Non-pigmented ciliary epithelial cell (primary cell): ENCODE measurements at places on chromosomes 6 and 20.

DNA sequence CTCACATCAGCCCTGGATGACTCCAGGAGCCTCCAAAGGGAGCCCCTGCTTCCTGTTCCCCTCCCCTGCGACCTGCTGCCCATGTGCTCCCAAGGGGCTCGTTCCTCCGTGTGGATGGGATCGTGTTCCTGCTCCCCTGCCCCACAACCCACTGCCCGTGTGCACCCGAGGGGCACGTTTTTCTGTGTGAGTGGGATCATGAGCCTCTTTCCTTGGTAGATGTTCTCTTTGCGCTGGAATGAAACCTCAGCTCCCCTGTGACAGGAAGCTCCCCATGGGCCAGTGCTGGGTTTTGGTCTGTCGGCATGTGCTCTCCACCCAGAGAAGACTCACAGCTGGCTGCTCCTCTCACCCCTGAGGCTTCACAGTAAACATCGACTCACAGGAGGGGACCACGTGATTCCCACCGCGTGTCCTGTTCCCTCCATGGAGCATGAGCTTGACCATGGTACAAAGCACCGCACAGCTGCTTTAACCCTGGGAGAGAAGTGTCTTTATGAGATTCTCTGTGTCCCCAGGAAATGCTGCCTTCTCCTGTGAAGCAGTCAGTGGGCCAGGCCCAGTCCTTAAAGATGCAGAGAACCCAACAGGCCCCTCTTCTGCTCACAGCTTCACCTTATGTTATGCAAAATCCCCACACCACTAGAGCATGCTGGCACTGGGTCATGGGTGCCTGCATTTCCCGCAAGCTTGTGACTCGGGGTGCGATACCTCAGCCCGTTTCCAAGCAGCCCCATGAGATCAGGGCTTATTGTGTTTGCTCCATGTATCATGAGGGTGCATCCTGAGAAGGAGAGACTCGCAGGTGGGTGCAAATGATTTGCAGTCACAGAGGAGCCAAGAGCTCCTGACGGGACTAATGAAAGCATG, 215.1 kb downstream of the ERMARD start:
- no peak for DNase-seq

- no peak for DNase-seq
These were observed 26.5 kb upstream of the ABT1 start for GRCh38 chr6:26570027-26570809.

GRCh38 chr6:116973976-116974375, 96.9 kb downstream of the RFX6 start:
- DNase-seq, result no peak

DNA sequence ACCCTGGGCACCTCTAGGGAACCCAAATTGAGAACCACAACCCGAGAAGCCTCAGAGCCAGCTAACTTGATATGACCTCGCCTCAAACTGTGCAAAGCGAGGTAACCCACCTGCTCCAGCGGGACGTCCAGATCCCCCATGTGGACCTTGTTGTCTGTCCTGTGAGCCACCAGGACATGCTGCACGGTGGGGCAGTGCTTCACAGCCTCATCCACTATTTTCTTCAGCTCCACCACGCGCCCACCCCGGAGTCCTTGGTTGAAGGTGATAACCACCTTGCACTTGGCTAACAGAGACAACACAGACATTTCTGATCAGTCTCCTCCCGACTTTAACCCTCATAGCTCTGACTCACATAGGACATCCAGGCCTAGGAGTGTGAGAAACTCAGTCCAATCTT, 30.8 kb upstream of the APMAP start:
- DNase-seq, result no peak

- no peak for DNase-seq
These were observed 6.7 kb downstream of the GNMT start for GRCh38 chr6:42967228-42967627.

- no peak for DNase-seq
These were observed 149.8 kb downstream of the TTLL2 start for GRCh38 chr6:167474725-167475124.

GRCh38 chr6:140193269-140193668, 818.8 kb upstream of the CITED2 start:
- DNase-seq, result no peak

DNA sequence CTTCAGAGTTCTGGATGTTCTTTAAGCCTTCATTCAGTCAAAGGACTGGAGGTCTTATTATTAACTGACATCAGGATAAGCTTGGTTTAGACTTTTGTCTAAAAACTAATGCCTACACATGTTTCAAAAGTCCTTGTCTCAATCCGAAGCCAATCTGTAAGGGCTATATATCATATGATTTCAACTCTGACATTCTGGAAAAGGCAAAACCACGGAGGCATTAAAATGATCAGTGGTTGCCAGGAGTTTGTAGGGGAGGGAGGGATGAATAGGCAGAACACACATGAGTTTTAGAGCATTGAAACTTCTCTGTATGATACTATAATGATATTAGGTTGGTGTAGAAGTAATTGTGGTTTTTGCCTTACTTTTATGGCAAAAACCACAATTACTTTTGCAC, 1285.8 kb upstream of the CITED2 start:
- no peak for DNase-seq

DNA sequence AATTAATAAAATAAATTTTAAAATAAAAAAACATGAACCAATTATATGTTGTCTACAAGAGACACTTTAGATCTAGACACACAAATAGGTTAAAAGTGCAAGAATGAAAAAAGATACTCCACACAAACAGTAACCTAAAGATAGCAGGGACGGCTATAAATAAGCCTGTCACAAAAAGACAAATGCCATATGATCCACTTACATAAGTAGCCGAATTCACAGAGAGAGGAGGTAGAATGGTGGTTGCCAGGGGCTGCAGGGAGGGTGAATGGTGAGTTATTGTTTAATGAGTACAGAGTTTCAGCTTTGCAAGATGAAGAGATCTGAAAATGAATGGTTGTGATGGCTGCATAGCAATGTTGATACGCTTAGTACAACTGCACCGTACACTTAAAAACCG, 32.7 kb downstream of the KATNA1 start:
- DNase-seq, result no peak

GRCh38 chr6:135002229-135002844, 52.3 kb downstream of the HBS1L start:
- no peak for DNase-seq

GRCh38 chr20:23705895-23706294, 17.1 kb upstream of the CST4 start:
- DNase-seq, result no peak

DNA sequence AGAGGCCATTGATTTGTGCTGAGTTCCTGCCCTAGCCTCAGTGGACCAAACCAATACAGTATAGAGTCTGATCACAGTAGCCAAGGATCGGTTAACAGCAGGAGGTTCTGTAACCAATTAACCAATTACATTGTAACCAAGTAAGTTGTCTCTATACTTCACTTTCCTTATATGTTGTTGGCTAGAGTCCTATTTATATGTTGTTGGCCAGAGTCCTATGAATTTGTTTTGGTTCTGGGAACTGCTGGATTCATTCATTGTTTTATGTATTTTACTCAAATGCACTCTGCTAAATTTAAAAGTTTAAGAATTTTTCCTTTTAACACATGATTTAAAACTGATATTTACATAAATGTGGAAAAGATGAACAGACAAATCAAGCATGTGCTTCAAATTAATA, 597.4 kb upstream of the HS3ST5 start:
- no peak for DNase-seq

GRCh38 chr6:52388790-52389189, 26.8 kb downstream of the PAQR8 start:
- no peak for DNase-seq

DNA sequence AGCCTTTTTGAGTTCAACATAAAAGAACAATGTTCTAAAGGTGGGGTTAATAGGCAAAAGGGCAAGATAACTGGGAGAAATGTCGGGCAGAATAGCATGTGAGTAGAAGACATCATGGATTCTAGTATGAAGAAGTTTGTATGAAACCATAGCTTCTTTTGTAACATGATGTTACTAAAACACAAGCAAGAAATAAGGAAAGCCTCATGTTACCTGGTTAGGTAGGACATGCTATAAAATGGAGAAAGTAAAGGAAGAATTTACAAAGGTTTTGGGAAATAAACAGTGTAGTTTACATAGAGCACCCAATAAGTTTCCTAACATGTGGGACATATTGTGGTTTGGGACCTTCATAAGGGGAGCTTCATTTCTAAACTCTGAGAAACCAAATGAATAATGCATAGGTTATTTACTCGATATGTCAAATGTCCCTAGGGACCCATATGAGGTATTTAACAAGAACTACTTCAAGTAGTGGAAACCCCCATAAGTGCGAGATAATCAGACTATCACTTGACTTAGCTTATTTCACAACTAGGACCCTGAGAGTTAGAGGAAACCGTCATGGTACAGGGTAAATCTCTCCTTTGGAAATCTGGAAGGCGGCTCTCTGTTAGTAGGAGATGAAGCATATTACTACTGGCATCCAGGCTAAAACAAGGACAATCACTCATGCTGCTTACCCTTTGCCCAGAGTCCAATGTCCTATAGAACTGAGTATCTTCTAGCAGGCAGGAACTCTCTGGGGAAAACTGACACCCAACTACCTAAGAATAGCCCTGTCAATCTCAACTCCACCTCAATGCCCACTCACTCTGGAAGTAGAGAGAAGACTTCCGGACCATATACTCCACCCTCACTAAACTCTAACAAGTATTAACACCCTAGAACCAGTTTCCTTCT, 57.5 kb downstream of the ILRUN start:
- no peak for DNase-seq

DNA sequence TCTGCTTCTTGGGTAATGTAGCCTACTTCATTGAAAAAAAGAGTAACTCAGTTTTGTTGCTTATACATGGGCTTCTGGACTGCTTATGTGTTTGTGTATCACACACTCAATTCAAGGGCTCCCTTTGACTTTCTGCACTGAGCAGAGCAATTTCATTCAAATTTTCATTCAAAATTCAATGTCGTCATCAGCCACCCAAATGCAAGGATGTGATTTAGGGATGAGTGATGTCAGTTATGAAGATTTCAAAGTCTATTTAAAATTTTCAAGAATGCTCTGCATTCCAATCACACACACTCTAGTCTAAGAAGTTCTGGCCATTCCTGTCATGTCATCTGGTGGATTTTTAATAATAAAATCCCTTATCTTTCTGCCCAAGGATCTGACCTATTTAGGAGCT, 344.5 kb upstream of the ZFP64 start:
- no peak for DNase-seq

DNA sequence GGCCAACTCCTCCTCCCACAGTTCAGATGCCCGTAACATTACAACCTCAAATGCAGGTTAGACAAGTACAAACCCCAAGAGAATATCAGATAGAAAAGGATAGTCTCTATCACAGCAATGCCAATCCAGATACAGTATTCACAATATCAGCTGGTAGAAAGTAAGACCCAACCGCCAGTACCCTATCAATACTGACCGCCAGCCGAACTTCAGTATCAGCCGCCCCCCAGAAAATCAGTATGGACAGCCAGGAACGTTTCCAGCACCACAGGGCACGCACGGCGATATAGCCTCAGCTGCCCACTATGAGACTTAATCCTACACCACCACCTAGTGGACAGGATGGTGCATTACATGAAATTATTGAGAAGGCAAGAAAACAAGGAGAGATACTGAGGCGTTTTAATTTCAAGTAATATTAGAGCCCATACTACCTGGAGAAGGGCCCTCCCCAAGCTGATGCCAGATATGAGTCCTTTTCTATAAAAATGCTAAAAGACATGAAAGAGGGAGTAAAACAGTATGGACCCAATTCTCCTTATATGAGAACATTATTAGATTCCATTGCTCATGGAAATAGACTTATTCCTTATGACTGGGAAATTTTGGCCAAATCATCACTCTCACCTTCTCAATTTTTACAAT, 17.6 kb upstream of the EIF2S2 start:
- no peak for DNase-seq

DNA sequence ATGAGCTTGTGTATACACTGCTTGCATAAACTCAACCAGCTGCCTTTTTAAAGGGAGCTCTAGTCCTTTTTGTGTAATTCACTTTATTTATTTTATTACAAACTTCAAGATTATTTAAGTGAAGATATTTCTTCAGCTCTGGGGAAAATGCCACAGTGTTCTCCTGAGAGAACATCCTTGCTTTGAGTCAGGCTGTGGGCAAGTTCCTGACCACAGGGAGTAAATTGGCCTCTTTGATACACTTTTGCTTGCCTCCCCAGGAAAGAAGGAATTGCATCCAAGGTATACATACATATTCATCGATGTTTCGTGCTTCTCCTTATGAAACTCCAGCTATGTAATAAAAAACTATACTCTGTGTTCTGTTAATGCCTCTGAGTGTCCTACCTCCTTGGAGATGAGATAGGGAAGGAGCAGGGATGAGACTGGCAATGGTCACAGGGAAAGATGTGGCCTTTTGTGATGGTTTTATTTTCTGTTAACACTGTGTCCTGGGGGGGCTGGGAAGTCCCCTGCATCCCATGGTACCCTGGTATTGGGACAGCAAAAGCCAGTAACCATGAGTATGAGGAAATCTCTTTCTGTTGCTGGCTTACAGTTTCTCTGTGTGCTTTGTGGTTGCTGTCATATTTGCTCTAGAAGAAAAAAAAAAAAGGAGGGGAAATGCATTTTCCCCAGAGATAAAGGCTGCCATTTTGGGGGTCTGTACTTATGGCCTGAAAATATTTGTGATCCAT, 15.3 kb downstream of the TNFAIP3 start:
- no peak for DNase-seq

GRCh38 chr6:63295553-63296194, 24.1 kb downstream of the LGSN start:
- DNase-seq, result no peak

GRCh38 chr20:1085492-1086276, 32.7 kb upstream of the PSMF1 start:
- no peak for DNase-seq

- DNase-seq, result no peak
These were observed 142.7 kb downstream of the PCSK2 start for GRCh38 chr20:17369506-17369905.

GRCh38 chr6:82033631-82034211, 213.8 kb downstream of the IBTK start:
- no peak for DNase-seq

DNA sequence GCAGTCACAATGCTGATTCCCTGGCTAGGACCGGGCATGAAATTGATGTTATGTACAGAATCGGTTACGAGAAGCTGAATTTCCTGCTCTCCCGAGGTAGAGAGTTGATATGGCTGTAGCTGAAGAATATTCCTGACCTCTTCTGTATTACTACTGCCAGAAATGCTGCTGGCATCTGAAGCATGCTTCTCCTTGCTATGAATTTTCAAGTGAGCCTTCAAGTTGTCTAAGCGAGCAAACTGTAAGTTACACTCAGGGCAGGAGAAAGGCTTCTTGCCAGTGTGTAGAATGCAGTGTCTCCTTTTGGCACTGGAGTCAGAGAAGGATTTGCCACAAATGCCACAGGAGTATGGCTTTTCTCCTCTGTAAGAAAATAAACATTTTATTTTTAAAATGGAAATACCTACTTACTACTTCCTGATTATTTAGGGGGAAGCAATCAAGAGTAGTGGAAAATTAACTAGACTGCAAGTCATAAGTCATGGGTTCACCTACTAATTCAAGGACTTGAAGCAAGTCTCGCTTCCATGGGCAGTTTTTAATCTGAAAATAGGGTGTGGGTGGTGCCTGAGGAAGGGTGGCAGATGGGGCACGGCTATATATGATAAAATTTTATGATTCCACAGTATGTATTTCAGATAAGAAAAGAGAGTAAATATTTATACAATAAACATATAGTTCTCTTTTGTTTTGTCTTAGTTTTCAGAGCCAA, 10.8 kb upstream of the MICAL1 start:
- no peak for DNase-seq
